ENCODE measurements at places on chromosomes 5 and 9. TPM values are rescaled to one million over a fixed set of nuclear protein-coding genes. Genes with fewer than 3 reads are reported as not detected.
A peak's percentile ranks its signal among the peaks of the same experiment; 100 is the strongest.

Gene TMEM252
- not detected for total RNA-seq

Gene CEMIP2
- total RNA-seq: 87.7 TPM

Gene BARHL1
- total RNA-seq: not detected

DNA sequence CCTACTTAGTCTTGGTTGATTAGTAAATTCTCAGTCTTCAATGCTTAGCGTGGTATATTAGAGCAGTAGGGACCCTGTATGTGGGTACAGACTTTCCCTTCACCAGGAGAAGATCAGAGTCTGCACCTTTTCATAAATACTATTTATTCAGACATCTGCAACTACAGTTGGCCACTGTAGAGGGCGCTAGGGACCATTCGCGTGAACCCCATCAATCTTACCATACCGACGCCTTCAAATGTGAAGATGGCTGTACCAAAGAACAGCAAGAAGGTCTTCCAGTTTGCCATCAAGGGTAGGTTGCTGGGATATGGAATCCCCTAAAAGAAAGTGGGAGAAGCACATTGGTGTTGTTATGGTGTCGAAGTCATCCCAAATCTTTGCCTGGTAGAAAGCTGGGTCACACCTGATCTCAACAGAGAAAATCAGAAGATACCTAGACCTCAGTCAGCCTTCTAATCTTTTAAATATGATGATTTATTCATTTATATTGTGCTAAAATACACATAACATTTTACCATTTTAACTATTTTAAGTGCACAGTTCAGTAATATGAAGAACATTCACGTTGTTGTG lies 19.1 kb downstream of the SLC36A3 start:
- no peak for DNase-seq

- peak; percentile 87 for DNase-seq
Measured at GRCh38 chr5:134527156-134527960, 1.9 kb downstream of the JADE2 start.

GRCh38 chr5:16135506-16135905 lies 44.1 kb downstream of the MARCHF11 start:
- DNase-seq: no peak

DNA sequence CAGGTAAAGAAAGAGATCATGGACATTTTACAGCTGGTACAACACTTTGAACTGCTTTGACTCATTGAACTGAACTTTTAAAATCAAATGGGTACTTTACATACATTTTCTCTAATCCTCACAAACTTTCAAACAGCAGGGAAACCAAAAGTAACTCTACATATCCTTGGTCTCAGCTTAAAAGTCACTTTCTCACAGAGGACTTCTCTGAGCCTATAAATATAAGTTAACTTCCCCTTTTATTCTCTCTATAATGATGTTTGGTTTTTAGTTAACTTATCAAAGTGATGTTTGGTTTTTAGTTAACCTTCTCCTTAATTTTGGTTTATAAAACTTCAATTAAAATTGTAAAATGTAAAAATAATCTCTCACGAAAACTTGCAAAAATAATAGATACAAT lies 209.8 kb downstream of the MCTP1 start:
- DNase-seq: no peak

Gene DAPK1
- total RNA-seq: 10.1 TPM

Gene SLC45A2
- 0.82 TPM for total RNA-seq

GRCh38 chr9:99257723-99258389 lies 35.8 kb downstream of the SEC61B start:
- no peak for DNase-seq

GRCh38 chr9:99184475-99185347 lies 37.0 kb downstream of the ALG2 start:
- DNase-seq: peak; percentile 93

Gene OCLN
- total RNA-seq: 2.7 TPM

Gene TOR4A
- total RNA-seq: 16.8 TPM

DNA sequence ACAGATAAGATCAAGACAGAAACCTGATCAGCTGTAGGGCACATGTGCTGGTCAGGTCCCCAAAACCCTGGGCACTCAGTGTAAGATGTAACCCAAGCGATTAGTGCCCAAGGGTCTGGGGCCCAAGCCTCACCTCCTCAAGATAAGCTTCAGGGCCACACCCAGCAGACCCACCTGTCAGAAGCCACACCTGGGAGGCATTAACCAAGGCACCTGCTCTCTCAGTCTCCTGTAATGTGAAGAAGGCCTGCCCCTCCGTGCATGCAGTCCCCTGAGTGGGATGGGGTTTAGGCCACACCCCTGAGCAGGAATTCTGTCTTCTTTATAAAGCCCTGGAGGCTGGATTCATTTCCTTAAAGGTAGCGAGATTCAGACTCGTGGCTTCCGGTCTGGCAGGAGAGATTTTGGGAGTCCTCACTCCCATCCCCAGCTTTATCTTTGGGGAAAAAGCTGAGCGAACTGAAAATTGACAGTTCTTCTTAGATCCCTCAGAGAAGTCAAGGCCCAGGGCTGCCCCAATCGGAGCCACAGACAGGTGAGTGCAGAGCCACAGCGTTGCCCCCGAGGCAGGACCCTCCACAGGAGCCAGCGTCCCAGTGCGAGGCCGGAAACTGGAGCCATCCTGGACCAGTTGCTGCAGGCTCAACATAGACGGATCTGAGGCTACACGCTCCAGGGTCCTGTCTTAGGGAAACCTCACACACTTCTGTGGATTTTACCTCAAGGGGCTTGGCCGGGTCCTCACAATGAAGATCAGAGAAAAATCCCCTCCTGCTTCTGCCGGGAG lies 357.6 kb upstream of the IRX4 start:
- no peak for DNase-seq

- peak; percentile 16 for DNase-seq
Measured at GRCh38 chr5:572398-573019, 39.6 kb upstream of the CEP72 start.

GRCh38 chr5:130715541-130715940 lies 449.5 kb downstream of the HINT1 start:
- no peak for DNase-seq

DNA sequence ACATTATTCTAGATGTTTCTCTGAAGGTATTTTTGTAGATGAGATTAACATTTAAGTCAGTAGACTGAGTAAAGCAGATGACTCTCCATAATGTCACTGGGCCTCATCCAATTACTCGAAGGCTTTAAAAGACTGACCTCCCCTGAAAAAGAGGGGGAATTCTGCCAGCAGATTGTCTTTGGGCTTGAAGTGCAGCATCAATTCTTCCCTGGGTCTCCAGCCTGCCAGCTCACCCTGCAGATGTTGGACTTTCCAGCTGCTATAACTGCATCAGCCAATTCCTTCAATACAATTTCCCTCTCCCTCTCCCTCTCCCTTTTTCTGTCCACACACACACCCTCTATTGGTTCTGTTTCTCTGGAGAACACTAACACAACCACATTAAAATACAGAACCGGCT lies 472.8 kb downstream of the SPOCK1 start:
- DNase-seq: no peak

- DNase-seq: no peak
Measured at GRCh38 chr9:109463924-109464625, 34.0 kb downstream of the PTPN3 start.

Gene C5orf34
- total RNA-seq: 0.56 TPM

DNA sequence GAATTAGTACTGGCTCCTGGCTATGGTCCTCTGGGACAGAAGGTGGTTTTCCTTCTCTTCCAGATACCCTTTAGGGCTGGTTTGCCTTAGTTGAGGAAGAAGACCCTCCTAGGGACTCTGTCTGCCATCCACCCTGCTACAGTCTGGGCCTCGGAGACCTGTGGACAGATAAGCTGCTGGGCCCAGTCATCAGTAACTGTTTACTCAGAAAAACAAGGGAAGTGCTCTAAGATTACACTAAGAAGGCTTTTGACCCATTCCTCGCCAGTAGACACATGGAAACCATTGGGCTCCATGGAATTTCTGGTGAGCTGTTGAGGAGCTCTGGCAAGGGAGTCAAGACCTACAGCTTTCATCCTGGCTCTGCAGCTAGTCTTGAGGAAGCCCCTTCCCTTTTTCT lies 31.2 kb downstream of the LARP1 start:
- no peak for DNase-seq

- DNase-seq: no peak
Measured at GRCh38 chr5:135449644-135450043, 2.5 kb upstream of the DCANP1 start.
